ENCODE measurements at places on chromosomes 12 and 14.

- DNase-seq = peak; percentile 47
Observed at GRCh38 chr12:68675101-68675842, 11.5 kb upstream of the NUP107 start.

DNA sequence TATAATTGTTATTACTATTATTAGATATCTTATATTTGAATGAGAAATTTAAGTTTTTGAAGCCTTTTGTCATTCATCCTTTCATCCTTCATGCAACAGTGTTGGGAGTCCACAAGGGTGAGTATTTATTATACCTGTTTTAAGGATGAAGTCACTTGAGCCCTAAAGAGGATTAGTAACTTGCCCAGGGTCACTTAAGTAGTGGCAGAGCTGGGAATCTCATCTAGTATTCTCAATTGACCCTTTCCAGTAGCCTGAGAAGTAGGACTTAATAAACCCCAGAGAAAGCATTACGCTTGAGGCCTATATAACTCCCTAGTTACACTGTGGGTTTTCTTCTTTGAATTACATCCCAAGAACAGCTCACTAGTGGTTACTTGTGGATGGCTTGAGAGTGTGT is 119.8 kb downstream of the SRGAP1 start:
- DNase-seq = no peak

DNA sequence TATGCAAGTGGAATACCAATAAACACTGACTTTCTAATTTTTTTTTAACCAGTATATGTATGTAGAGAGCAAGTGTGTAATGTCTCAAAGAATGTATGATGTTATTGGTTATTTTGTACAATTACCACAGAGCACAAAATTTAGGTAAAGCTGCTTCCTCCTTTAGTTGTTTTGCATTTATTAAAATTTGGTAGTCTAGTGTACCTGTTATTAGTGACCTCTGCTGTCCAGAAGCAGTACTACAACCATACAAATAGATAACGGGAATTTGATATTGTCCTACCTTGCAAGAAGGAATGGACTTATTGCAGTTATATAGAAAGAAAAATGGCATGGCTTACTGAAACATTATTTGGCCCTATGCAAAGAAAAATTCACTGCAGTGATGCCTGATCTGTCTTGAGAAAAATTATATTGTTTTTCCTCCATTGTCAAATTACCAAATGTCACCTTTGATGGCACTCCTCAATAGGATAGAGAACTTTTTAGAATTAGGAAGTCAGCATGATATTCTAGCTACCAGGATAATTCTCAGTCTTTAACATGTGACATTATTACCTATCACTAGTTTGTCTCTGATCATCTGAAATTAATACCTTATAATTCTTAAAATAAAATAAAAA is 153.9 kb upstream of the RMST start:
- DNase-seq = no peak

GRCh38 chr12:40734276-40734675 is 42.0 kb downstream of the CNTN1 start:
- no peak for DNase-seq

DNA sequence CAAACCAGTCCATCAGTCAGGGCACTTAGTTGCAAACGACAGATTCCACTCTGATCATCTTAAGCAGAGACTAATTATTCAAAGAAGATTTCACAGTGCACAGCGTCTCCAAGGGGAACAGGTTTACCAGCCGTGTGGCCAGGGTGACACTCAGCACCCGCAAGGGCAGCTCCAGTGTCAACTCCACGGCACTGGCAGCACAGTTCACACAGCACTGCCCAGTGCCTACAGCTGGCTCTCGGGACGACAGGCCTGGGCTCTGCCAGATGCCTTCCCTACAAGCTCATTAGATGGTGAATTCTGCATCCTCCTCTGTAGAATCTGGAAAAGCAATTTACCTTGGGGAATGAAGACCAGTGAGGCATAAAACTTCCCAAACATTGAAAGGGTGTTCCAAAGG is 4.9 kb downstream of the OR10P1 start:
- no peak for DNase-seq

DNA sequence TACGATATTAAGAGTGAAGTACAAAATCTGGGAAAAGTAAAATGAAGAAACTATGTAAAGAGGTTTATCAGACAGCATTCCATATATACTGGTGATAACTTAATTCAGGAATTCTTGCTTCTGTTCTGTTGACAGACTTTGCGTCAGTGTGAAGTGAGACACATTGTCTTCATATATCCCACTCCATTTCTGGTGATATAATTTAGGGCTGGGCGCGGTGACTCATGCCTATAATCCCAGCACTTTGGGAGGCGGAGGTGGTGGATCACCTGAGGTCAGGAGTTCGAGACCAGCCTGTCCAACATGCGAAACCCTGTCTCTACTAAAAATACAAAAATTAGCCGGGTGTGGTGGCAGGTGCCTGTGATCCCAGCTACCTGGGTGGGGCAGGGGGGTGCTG is 20.3 kb upstream of the RAD52 start:
- DNase-seq = no peak

DNA sequence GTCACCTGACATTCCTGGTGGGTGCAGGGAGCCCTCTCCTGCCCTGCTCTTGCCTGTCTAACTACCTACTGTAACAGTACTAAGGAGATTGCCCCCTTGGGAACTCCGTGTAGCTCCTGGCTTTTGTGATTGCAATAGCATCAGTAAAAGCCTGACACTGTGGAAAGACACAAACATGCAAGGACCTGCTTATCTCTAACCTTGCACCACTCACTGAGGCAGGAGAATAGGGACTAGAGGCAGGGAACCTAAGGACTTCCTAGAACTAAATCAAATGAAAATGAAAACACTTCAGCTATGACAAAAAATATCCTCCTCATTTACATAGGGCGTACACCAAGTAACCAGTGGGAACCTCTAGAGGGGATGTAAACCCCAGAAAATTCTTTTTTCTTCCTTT is 28.5 kb downstream of the TUBA1A start:
- no peak for DNase-seq

DNA sequence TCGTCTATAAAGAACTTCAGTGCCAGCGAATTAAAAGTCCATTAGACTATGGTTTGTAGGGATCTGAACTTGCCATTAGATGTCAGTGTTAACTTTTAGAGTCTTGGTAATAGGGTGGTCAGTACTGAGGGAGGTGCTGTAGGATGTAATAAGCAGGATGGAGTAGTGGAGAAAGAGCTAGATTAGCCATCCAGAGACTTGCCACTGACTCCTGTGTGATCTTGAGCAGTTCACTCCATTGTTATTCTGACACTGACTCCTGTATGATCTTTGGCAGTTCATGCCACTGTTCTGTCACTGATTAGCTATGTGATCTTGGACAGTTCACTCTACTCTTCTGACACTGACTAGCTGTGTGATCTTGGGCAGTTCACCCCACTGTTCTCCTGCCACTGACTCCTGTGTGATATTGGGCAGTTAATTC is 133.6 kb downstream of the TTLL5 start:
- no peak for DNase-seq

GRCh38 chr12:58925111-58925611 is 4.9 kb upstream of the LRIG3 start:
- DNase-seq = no peak

DNA sequence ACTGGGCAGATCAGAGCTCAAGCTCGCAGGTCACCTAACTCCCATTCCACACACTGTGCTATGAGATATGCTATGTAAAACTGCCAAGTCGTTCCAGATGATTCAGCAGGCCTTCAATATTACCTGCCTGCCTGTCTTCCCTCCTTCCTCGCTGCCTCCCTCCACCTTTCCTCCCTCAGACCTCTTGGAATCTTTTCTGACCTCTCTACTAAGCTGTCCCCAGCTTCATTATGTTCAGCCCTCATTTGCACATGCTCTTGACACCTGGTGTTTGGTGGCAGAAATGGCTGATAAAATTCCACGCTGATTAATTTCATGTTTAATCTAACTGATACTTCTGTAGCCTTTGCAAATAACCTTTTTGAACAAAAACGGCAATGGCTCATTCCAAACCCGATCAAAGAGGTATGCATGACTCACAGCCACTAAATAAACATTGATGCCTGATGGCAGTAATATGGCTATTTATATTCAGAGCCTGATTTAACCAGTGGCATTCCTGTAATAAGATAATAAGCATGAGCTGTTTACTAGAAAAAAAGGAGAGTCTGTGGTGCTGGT is 130.8 kb upstream of the EGLN3 start:
- no peak for DNase-seq

DNA sequence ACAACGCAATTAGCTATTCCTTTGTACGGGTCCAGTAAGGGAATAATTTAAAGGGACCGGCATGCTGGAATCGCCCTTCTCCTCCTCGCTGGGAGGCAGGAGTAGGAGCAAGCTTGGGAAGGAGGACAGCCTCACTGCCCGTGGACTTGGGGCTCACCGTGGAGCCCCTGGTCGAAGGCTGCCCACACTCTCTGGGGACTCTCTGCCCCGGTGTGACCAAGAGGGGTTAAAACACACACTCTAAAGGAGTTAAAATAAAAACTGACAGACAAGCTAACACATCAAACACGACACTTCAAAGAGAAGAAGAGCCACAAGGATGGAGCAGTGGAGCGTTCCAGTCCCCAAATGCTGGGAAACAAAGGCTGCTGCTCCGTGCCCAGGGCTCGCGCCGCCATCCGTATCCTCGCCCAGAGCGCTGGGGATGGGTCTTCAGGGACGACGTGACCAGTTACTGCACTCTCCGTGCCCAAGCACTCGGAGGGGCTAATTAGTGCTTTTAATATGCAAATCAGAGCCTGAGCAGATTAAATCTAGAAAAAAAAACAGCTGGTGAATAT is 123.3 kb downstream of the PAPOLA start:
- no peak for DNase-seq

GRCh38 chr14:33932576-33933345 is 18.1 kb downstream of the EGLN3 start:
- no peak for DNase-seq

GRCh38 chr14:97106609-97107008 is 309.4 kb downstream of the VRK1 start:
- no peak for DNase-seq

GRCh38 chr12:26297396-26298070 is 102.2 kb downstream of the SSPN start:
- DNase-seq = no peak

GRCh38 chr12:130351326-130351725 is 13.6 kb downstream of the PIWIL1 start:
- no peak for DNase-seq

DNA sequence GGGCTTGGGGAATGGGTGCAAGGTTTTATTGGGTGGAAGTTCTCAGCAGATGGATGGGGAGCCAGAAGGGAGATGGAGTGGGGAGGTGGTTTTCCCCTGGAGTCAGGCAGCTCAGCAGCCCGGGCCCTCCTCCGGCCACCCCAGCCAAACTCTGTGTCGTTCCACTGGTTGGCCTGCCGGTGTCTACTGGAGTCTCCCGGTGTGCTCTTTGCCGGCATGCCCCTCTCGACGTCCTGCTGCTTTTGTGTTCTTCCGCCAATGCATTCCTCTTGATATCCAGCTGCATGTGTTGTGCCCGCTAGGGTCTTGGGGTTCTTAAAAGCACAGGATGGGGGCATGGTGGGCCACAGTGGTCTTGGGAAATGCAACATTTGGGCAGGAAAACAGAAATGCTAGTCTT is 72.8 kb downstream of the SEC23A start:
- DNase-seq = no peak

DNA sequence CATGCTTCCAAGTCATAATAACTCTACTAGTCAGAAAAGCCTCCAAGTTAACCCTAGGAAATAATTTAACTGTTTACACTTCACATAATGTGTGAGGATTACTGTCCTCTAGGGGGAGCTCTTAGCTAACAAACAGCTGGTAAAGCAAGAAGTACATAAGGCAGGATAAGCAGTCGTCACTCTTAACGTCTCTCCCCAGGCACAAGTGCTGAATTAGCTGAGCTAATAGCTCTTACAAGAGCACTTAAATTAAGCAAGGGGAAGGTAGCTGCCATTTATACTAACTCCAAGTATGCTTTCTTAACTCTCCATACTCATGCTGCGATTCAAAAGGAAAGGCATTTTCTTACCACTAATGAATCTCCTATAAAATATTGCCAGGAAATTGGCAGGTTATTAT is 79.3 kb upstream of the TSPAN11 start:
- DNase-seq = no peak

- DNase-seq = no peak
Observed at GRCh38 chr12:11717519-11717961, 68.1 kb downstream of the ETV6 start.

DNA sequence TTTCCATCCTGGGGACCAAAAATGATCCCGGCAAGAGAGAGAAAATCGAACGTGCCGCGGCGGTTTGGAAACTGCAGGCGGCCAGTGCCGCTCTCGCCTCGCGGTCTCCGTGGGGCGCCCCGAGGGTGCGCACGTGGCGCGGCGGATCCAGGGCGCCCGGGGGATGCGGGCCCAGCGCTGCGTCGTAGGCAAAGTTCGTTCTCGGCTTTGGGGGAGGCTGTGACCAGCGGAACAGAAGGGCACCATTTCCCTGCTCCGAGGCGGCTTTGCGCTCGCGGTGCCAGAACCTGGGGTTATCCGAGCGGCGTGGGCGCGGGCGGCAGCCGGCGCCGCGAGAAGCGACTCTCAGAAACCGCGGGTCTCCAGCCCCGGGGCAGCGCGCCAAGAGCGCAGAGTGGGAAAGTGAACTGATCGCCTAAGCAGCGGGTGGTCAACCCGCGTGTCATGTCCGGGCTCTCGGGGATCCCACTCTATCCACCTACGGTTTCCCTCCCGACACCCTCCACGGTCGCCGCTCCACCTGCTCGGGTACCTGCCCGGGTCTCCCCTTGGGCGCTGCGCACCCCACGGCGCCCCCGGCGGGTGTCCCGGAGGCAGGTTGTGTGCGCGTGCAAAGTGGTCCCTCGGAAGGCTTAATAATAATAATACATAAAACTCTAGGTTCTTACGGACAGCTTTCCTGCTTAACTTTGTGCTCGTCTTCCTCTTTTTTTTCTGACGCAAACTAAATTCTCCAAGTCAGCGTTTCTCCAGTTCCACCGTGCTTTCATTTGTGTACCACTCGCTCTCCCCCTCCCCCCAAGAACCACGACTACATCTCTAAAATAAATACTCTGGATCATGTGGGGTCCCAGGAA is 1.2 kb downstream of the ESRRB start:
- no peak for DNase-seq

DNA sequence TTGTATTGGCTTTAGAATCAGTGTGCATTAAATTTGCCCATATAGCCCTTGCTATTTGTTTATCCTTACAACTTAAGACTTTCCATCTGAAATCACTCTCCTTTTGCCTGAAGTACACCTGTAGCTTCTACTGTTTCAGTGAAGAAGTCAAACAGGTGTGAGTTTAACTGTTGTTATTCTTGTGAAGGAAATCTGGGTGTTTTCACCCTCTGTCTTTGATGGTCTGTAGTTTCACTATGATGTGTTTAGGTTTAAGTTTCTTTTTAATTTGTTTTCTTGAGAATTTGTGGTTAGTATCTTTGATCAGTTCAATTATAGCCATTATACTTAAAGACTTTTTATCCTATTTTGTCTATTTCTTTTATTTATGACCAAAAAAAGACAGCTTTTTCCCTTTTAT is 68.9 kb upstream of the BBS10 start:
- DNase-seq = no peak
